Activated T-cell treated with anti-CD3 and anti-CD28 coated beads for 24 hours (primary cell): ENCODE measurements at places on chromosomes 6 and 20.

DNA sequence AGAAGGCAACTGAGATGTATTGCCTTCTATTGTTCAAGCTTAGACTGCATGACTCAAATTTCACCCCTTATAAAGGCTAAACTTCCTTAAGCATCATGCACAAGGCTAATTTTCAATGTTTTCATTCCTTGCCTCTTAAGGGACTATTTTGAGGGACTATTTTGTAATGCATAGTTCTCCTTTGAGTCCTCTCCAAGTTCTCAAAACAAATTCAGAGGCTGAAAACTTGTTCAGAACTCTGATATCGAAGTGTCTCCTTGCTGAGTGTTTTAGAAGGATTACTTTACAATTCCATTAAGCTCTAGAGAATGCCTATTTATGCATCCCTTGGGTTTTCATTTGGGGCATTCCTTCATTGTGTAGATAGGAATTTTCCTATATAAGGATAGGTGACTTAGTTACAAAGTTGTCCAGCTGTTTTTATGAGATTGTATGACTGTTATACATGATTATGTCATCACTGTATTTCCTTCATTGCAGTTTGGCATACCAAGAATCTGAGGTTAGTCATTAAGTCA lies 41.7 kb downstream of the COL19A1 start:
- no peak for DNase-seq

DNA sequence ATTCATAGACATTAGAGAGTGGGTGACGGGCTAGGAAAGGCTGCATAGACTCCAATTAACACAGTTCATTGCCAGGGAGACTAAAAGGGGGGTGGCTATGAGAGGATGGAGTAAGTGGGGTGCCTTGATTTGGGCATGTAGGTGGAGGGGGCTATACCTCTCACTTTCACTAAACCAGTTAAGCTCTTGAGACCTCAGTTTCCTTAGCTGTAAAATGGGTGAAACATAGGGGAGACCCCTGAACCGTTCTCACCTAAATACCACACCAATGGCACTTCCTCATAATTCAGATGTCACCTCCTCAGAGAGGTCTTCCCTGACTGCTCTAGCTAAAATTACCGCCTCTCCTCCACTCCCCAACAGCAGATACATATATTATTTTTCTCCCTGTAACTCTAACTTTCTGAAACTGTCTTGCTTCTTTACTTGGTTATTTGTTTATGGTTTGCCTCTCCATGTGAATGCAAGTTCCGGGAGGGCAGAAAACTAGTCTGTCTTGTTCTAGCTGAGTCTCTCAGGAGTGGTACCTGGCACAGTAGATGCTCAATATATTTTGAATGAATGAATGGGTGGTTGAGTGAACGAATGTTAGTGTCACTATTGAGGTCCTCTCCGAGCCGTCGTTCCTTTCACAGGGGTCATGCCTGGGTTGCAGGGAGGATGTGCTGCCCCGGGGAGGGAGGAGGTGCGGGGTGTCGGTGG lies 615 bp upstream of the EYA2 start:
- DNase-seq = no peak

- DNase-seq = no peak
Observed at GRCh38 chr20:63568170-63568981, 5.7 kb downstream of the HELZ2 start.

DNA sequence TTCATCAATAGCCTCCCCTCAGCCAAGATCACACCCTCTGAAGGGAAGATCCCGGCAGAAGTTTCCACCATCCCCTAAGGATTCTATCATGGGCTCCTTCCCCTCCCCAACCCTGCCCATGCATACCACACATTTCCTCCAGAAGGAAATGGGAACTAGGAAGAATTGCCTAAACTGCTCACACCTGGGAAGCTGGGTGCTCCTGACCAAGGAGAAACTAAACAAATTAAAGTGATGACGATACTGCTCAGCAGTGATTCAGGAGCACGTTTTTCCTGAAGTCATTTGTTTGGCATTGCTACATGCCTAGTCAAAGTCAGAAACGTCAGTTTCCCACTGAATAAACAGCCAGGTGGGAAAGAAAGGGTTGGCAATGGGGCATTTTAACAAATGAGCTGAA lies 136.1 kb upstream of the CDYL start:
- DNase-seq = no peak

- no peak for DNase-seq
Observed at GRCh38 chr20:15319439-15319838, 982.0 kb upstream of the FLRT3 start.

GRCh38 chr6:33886673-33887144 lies 82.9 kb upstream of the MLN start:
- DNase-seq = no peak

- no peak for DNase-seq
Observed at GRCh38 chr20:1269235-1269634, 3.1 kb downstream of the SNPH start.

DNA sequence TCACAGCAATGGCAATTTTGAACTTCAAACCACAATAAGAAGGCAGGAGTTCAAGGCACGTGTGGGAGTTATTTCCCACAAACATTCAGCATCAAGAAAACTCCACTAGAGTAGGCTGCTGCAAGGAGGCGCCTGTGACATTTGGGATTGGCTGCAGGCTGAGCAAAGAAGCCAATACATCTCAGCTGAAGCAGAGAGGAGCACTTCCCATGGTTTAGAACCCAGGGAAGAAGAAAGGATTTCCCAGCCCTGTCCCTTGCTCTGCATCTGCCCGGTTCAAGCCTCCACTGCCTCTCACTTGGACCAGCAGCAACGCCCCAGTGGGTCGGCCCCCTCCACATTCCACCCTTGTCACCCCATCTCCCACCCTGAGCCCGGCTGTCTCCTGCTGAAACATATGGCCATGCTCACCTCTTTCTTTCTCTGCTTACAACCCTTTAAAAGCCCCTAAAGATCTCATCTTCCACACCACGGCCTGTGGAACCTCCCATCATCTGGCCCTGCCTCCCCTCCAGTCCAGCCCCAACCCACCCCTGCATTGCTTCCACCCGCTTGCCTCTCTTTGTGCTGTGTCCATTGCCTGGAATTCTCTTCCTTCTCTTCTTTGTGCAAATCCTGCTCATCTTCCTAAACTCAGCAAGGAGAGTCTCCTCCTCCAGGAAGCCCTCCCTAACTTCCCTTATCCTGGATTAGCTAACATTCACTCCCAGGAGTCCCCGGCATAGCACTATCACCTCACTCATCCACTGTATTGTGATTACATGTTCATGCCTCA lies 128.3 kb downstream of the ANKRD60 start:
- DNase-seq = no peak

- DNase-seq = no peak
Observed at GRCh38 chr6:52262620-52263344, 18.5 kb upstream of the IL17F start.

DNA sequence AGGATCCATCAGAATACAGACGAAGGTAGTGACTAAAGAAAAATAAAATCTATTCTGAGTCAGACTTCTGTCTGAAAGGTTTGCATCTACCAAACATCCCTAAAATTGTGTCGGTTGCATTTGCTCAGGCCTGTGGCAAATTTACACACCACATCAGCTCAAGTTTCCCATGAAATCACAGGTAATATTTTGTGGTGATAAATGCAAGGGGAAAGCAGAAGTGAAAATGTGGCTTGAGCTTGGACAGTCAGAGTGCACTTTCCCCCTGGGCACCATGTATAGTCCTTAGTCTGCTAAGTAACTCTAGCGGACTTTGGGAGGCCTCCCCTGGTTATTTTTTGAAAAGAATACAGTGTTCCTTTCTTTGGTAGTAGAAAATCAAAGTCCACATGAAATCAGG lies 159.1 kb downstream of the PKHD1 start:
- DNase-seq = no peak

DNA sequence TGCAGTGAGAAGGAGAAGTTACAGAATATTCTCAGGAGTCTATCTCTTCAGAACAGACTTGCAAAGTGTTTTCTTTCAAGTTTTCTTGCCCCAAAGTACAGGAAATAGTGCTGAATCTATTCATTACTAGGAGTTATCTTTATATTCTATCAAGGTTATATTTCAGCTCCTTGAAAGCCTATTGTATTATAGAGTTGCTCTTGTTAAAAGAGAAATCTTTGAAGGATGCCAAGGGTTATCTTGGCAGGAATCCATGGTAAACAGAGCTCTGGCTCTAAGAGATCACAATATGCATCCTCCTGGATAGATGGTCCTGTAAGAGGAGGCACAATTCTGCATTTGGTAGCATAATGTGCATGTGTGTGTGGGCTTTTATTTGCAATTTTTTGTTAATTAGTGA lies 21.2 kb upstream of the SNRPB2 start:
- no peak for DNase-seq

DNA sequence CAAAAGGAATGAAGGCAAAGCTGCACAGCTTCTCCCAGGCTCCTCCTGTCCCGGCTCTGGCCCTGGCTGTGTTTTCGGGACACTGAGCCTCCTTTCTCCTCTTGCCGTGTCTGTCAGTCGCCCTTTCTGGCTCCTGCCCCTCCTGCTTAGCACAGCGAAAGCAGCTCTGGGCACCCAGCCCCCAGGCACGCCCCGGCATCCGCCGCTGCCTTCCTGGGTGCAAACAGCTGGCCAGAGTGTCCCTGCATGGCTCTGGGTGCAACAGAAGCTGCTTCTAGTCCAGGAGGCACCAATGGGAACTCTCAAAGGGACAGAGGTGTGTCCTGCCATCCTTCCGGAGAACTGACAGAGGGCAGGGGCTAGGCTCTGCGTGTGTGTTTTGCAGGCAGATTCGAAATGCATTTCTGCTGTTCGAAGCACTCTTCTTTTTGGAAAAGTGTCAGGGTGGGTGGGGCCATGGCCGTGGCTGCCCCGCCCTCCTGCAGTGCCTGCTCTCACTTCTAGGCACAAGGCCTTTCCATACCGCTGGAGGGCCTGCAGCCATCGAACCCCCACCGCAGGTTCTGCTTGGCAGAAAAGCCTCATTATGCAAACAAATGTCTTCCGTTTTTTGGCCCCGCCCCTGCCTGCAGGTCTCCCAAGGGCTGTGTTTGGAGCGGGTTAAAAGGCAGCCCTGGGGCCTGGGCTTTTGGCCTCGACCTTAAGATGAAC lies 15.5 kb downstream of the COL9A3 start:
- DNase-seq = no peak

- no peak for DNase-seq
Observed at GRCh38 chr6:130724089-130724488, 103.1 kb upstream of the SMLR1 start.

- DNase-seq = no peak
Observed at GRCh38 chr20:43559147-43559987, 540 bp downstream of the SGK2 start.

GRCh38 chr6:44000164-44000842 lies 126.9 kb downstream of the MRPL14 start:
- DNase-seq = no peak

GRCh38 chr6:15511248-15512125 lies 151.3 kb downstream of the DTNBP1 start:
- no peak for DNase-seq

DNA sequence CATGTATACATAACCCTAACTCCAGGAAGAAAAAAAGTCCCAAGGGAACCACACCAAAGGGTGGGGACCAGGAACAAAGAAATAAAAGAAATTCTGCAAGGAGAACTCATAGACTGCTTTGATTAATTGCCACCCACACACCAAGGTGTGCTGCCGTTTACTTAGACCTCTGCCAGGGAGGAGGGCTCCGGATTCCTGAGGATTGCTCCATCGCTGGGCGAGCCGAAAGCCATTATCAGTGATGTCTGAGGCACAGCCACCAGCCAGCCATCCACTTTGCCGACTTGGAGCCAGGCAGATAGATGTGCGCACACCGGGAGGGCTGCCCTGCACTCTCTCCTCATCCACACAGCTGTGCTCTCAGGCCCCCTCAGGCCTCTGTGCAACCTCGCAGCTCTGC lies 272.7 kb upstream of the FOXQ1 start:
- DNase-seq = no peak

- DNase-seq = no peak
Observed at GRCh38 chr6:144782634-144783033, 497.5 kb downstream of the UTRN start.
